ENCODE measurements at places on chromosomes 6 and 20.

DNA sequence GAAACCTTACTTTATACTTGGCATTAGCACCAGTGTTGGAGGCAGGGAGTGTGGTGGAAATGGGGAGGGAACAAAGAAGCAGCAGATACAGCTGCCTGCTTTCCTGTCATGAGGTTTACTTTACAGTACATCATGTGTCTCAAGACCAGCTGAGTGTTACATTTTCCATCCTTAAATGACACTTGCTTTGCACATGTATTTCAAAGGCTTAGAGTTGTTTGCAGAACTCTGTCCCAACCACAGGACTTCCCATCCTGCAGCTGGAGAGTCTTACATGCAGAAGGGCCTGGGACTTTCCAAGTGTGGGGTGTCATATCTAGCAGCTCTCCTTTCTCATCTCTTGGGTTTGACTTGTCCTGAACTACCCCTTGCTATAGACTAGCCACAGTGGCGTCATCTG lies 395.9 kb downstream of the DHX35 start:
- DNase-seq: no peak

DNA sequence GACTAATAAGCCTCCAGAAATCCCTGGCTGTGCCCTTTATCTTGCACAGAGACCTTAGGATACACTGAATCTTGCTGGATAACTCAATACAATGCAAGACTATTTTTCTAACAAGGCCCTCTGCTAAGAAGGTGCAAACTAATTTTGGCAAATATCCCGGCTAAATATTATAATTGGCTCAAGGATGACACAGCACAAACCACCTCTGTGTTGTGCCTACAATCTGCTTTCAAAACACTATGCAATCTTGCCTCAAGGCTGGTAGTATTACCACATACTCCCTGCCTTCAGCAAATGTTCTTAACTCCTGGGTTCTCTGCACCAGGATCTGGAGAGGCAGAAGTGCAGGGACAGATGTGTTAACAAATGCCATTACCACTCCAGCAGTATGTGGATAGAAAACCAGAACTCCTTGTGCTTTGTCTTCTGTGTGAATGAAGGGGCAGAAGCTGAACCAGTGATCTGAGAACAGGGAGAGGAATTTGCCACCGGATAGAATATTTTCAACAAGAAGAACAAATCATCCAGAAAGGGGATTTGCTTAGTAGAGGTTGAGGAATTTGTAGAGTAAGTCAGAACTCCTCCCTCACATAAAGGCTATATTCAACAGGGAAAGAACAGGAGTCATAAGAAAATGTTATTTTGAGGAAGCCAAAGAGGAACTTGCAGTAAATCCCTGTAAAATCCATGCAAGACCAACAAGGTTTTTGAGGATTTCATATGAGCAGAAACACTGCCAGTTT lies 74.1 kb upstream of the SLC4A11 start:
- DNase-seq: peak; percentile 80

GRCh38 chr6:106216527-106216926 lies 109.0 kb downstream of the ATG5 start:
- DNase-seq: peak; percentile 7

GRCh38 chr20:37396416-37397075 lies 50.6 kb downstream of the SRC start:
- DNase-seq: no peak
